Endodermal cell (in vitro differentiated cells): ENCODE measurements at places on chromosomes 6 and 20. TPM values are rescaled to one million over a fixed set of nuclear protein-coding genes. Genes with fewer than 3 reads are reported as not detected.

- peak; percentile 53 for DNase-seq
Observed at GRCh38 chr20:21739682-21740081, 34.2 kb downstream of the PAX1 start.

DNA sequence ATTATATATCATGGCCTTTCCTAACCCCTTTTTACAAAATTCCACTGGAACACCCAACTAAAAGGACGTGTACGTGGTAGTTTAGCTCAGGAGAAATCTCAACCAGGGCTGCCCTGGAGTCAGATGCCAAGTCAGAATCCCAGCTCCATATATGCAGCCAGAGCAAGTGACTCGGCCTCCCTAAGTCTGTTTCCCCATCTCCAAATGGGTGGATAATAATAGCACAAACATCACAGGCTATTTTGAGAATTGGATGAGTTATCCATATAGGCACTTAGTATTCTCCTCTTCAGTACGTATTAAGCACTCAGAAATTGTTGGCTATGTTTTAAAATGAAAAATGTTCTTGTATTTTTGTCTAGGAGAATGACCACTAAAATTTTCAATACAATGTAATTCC is 481.5 kb downstream of the CD109 start:
- DNase-seq = no peak

DNA sequence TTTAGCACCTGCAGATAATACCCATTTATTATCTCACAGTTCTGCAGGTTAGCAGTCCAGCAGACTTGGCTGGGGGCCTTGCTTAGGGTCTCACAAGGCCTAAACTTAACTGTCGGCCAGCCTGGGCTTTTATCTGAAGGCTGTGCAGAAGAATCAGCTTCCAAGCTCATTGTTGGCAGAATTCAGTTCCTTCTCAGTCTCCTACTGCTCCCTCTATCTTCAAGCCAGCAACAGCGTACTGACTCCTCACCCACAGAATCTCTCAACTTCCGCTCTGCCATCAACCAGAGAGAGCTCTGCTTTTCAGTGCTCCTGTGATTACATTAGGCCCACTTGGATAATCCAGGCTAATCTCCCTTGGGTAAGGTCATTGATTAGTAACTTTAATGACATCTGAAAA is 30.2 kb upstream of the NHSL1 start:
- DNase-seq = no peak

GRCh38 chr6:45003387-45003786 is 324.7 kb upstream of the RUNX2 start:
- no peak for DNase-seq

DNA sequence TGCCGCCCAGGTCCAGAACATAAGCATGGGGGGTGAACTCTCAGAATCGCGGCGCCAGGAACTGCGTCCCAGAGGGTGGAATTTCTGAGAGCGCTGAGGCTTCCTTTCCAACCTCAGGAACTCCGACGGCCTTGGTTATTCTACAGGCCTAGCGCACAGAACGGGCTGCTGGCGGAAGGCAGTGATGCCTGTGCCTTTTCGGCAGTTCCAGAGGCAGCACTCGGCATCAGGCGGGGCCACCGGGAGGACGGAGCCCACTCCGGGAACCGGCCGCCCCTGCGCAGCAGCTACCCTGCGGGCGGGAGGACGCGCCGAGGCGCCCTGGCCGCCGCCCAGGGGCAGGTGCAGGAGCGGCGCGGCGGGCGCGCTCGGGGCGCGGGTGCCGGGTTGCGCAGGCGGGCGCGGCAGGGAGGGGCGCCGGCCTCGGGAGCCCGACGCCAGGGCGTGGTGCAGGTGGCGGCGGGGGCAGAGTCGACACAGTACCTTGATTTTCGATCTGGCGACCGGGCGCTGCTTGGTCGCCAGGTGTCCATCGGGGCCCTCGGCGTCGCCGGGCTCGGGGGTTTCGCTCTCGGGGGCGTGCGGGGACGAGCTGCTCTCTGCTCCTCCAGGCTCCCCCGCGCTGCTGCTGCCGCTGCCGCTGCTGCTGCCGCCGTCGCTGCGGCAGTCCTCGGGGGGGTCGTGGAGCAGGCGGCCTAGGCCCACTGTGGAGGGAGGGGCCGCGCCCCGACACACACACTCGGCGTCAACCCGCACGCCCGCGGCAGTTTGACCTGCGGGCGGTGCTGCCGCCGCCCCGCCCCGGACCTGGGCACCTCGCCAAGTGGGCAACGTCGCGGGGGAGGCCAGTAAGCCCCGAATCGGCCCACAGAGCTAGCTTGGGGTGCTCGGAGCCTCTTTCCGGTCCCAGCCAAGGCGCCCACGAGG is 1.3 kb downstream of the OVOL2 start:
- DNase-seq = peak; percentile 79

DNA sequence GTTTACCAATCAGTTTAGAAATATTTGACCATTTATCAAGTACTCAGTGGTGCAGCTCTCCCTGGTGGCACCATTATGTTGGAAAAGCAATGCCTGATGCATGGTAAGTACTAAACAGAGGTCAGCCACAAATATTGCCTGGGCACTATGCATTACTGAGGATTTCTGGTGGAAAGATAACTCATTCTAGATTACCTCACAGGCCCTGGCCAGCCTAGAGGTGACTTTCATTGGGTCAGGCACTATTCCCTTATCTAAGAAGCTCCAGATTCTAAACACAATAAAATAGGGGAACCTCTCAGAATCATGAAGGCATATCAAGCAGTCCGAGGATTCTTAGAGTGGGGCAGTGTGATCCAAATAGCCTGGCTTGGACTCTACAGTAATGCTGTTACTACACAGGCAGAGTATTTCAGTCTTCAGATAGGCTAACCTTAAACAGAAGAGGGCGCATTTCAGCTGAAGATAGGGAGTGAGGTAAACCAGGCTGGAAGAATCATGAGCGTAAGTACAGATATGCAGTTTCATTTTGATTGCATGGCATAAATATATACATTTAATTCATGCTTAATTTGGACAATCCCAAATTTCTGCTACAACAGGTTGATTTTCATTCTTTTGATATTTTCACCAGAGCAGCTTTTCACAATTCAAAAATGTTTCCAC is 12.1 kb downstream of the LGSN start:
- DNase-seq = peak; percentile 46

GRCh38 chr6:53045891-53046673 is 19.1 kb upstream of the FBXO9 start:
- DNase-seq = no peak

- DNase-seq = no peak
Observed at GRCh38 chr20:3847429-3847940, 851 bp downstream of the MAVS start.

GRCh38 chr6:46054516-46054915 is 38.9 kb upstream of the CLIC5 start:
- no peak for DNase-seq

GRCh38 chr20:48159145-48160008 is 374.1 kb upstream of the SULF2 start:
- no peak for DNase-seq

GRCh38 chr20:4567170-4567569 is 154.5 kb upstream of the PRND start:
- DNase-seq = no peak

DNA sequence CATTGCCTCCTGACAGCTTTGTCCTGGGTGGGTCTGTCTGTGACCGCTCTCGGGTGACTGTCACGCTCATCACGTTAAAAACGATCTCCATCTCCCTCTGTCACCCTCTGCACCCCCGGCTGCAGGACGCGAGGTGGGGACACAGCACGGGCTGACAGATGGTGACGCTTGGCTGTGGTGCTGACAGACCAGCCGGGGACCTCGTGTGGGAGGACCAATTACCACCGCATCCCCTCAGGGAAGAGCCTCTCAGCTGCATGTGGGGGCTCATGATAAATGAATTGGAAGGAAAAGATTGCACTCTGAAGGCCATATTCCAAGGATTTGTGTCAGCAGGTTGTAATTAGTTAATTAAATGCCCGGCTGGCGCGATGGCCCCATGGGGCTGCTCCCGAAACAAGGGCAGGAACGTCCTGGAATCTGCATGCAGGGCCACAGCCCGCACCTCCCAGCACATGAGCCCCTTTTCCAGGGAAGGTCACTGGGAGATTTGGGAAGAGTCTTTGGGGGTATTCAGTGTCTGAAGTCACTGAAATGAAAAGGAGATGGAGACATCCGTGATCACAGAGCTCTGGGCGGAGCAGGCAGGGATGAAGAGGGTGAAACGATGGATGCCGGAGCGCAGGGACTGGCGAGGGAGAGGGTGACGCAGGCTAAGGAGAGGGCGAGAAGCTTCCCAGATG is 87.1 kb downstream of the ERMARD start:
- DNase-seq = peak; percentile 25

DNA sequence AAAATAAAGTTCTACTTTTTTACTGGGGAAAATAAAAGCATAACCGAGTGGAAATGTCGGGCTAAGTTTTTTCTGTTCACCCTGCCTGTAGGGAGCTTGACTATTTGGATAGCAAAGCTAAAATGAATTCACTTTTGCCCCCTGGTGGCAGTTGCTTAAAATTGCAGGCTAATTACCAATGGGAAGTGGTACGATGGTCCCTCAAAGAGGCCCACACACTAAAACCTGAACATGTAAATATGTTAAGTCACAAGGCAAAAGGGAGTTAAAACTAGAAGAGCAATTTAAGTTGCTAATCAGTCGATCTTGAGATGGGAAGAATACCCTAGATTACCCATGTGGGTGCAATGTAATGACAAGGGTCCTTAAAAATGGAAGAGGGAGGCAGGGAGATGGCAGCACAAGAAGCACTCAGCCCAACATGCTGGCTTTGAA is 916 bp upstream of the SUN5 start:
- DNase-seq = peak; percentile 71

- DNase-seq = no peak
Observed at GRCh38 chr20:38238829-38239228, 21.7 kb downstream of the KIAA1755 start.

GRCh38 chr6:129489215-129489765 is 220.7 kb downstream of the ARHGAP18 start:
- no peak for DNase-seq

- no peak for DNase-seq
Observed at GRCh38 chr20:37636212-37636975, 57.4 kb upstream of the CTNNBL1 start.

The ADTRP gene
- 0.20 TPM in 1 of 3 replicates, not detected in the others for total RNA-seq

The TMEM244 gene
- not detected in 2 replicates for total RNA-seq

The CCN5 gene
- not detected in 3 replicates for total RNA-seq

The SLC35F1 gene
- 12.1 to 13.2 TPM (median 12.8 TPM) in 3 replicates for total RNA-seq

The MICB gene
- total RNA-seq = 7.3 to 9.8 TPM (median 8.2 TPM) in 3 replicates

The MYLK2 gene
- total RNA-seq = 0.20 to 0.48 TPM in 2 of 3 replicates, not detected in the other

The FAM83B gene
- total RNA-seq = 13.9 and 14.9 TPM in 2 replicates

The RBM24 gene
- total RNA-seq = 18.9 to 27.0 TPM (median 19.8 TPM) in 3 replicates
